Activated CD4-positive, CD25-positive, alpha-beta regulatory T cell treated with anti-CD3 and anti-CD28 coated beads, Interleukin-2, amount 50 U/mL, for 72 hours (primary cell): ENCODE measurements at places on chromosomes 2 and 18.

- DNase-seq, result no peak
Measured at GRCh38 chr18:35179906-35180305, 60.9 kb upstream of the ZNF397 start.

DNA sequence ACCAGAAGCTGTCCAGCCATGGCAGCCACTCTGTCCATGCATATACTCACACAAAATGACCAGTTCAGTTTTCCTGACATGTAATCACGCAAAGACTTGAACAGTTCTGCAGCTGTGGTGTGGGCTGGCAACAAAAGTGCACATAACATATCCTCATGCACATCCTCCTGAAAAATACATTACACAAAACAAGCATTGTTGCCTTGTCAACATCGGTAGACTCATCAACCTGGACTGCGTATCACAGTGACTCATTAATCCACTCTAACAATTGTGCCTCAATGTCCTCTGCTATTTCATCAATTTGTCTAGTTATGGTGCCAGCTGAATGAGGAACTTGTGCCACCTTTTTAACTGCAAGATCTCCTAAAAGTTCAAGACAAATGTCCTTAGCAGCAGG, 19.5 kb downstream of the RBKS start:
- DNase-seq, result no peak

GRCh38 chr2:220002699-220003098, 375.3 kb downstream of the SLC4A3 start:
- no peak for DNase-seq

DNA sequence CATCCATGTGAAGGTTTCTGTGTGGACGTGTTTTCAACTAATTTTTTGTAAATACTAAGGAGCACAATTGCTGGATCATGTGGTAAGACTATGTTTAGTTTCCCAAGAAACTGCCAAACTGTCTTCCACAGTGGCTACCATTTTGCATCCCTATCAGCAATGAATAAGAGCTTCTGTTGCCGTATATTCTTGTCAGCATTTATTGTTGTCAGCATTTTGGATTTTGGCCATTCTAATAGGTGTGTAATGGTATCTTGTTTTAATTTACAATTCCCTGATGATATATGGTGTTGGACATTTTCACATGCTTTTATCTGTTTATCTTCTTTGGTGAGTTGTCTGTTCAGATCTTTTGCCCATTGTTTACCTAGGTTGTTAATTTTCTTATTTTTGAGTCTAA, 34.5 kb downstream of the SCRN3 start:
- DNase-seq, result no peak

DNA sequence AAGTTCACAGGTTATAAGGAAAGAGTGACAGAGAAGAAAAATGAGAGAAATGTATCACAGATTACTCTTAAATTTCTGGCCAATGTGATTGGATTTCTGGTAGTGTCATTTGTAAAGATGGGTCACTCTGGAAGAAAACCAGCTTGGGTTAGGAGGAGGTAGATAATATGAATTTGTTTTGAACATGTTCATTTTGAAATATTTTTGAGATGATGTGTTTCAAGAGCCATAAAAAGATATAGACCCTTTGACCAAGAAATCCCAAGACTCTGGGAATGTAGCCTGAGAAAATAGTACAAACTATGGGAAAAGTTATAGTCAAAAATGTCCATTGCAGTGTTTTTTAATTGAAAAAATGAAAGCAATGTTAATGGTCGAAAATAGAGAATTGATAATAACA, 70.7 kb downstream of the CALCRL start:
- no peak for DNase-seq

DNA sequence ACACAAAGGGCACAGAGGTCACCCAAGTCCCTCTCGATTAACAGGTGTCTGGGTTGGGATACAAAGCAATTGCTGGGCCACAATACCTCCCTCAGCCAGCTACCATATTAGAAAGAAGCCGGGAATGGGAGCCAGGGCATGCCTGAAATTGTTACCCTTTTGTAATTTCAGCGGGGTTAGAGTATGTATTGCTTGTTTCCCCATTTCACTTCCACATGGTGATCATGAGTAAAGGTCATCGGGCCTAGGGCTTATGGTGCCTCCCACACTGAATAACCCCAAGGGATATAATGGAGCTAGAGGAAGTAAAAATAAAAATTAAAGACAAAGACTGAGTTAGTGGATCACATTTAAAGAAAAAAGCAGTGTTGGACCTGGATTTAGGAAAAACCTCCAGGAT, 437.2 kb upstream of the KLHL29 start:
- no peak for DNase-seq

DNA sequence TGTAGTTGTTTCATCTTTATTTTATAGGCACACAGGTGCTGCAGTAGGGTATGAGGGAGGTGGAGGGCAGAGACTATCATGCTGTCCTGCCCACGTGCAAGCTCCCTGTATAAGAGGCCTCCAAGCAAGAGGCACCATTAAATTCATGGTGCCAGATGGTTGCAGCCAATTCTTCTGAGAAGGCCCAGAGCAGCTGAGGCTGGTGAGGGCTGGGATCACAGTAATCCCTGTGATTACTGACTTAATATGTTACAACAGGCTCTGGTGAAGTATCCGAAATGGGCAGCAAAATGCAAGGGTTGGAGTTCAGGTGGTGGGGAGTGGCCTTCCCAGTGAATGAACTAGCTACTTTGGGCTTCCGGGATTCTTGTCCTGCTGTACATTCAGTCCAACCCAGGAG, 191.9 kb upstream of the SMAD2 start:
- DNase-seq, result no peak

DNA sequence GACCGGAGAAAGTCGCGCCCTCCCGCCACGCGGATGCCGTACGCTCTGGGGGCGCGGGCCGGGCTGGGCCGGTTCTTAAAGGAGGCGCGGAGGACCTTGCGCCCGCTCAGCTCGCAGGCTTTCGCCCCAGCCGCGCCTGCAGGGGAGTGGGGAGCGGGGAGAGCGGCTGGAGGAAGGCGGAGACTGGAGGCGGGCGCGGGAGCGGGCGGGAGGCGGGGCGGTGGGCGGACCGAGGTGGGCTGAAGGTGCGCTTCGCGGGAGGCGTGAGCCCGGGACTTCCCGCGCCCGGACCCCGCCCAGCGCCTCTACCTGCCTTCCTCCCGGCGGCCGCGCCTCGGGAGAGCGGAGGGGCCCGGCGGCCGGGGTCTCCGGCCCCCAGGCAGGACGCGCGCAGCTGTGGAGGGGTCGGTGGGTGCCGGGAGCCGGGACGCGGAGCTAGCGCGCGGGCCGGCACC, at the start of gene ADRA2B:
Gene ADRA2B (minus strand): TSS at position 148 of the 455 bp plus-strand sequence. CDS start 422 bp downstream, outside the sequence.
- DNase-seq, result peak; percentile 64

- no peak for DNase-seq
Measured at GRCh38 chr2:218981881-218982585, 3.0 kb downstream of the FEV start.

DNA sequence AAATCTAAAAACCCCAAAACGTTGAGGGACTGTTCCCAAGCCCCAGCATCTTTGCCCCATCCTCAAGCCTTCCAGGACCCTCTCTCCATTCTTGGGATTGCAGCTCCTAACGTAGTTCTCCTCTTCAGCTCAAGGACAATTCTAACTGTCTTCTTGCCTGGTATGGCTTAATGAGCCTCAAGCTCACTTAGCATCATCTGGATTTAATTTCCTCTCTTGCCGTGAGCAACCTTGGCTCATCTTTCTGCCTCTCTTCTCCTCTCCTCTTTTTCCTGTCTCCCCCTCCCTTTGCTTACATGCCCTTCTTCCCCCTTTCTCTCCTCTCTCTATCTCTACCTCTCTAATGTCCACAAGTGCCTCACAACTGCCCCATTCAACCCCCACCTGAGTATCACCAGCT, 44.2 kb downstream of the TACR1 start:
- DNase-seq, result no peak

GRCh38 chr2:62150597-62151305, 45.2 kb upstream of the B3GNT2 start:
- no peak for DNase-seq

GRCh38 chr2:108577099-108577498, 42.8 kb downstream of the LIMS1 start:
- DNase-seq, result no peak

GRCh38 chr2:94875064-94875819, 4.0 kb downstream of the TEKT4 start:
- DNase-seq, result no peak

DNA sequence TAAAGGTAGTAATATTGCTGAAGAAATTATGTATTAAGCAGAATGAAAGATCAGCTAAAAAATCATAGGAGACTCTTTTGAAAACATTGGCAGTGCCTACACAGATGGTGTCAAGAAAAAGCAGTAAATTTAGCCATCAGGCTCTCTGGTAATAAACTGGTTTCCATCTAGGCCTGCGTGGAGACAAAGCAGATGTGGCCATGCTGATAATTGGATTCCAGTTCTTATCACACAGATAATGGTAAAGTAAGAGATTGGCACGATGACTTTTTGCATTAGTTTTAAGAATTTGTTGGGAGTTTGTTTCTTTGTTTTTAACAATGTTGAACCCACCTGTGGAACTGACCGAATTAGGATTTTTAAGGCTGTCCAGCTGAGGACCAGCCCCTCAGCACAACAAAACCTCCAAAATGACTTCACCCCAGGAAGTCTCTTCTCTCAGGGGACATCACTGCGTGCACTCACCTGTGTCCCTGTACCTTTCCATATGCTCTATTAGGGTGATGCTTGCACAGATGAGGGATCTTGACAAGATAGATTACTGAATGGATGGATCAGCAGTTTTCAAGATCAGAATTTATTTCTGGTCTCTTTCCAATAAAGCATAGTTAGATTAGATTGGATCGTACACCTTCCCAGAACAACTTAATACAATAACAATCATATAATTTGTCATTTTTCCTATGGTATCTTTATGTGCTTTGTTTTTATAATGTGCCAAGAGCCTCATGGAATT, 69.1 kb upstream of the DNAJC10 start:
- DNase-seq, result no peak

DNA sequence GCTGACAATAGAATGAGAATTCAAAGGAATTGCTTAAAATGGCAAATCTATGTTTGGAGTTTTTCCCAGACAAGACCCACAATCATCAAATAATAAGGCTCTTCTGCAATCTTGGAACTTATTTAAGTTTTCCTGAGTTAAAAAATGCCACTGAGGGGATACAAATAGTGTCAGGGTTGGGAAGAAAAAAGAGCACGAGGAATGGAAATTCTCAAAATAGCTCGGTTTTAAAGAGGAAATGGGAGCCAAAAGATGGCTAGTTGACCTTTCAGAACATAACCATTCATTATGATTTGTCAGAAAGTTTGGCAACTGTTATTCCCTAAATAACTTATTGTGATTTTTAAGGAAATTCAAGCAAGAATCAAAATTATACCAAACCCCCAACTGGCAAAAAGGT, 127.7 kb downstream of the RAPGEF4 start:
- no peak for DNase-seq

DNA sequence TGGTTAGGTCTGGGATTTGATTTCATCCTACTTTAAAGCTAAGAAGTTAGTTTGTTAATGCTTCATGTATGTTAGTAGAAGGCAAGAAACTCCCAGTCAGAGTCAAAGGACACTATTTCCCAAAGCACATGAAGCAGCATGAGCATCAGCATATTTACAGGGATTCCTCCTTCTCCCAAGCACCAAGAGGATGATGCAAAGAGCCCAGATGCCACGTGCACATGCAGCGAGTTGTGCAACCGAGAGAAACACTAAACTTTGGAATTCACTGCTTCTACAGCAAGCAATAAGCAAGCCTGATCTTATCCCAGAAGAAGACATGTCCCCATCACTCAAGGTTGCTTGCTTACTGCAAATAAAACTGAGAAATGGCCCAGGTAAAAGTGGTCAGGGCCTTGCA, 32.5 kb downstream of the CPO start:
- no peak for DNase-seq

DNA sequence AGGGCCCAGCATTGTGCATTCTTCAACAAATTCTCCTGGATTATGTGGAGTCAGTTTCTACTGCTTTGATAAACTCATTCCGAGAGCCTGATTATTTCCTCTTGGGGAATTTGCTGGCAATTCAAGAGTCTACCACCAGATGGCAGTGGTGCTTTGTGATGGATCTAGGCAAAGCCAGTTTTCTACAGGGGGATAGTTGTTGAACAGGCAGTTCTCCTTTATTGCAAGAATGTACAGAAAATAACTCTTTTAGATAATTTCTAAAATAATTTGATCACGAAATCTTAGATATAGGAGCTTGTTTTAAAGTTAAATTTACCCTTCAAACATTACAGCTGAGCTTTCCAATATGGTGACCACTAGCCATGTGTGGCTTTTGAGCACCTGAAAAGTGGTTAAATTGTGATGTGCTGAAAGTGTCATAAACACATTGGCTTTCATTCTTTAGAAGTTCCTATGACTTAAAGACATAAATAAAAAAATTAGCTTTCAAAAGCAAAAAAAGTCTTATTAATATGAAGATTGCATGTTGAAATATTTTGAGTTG, 66.7 kb upstream of the HAAO start:
- DNase-seq, result peak; percentile 71

- DNase-seq, result no peak
Measured at GRCh38 chr2:40719414-40719813, 267.5 kb upstream of the SLC8A1 start.

DNA sequence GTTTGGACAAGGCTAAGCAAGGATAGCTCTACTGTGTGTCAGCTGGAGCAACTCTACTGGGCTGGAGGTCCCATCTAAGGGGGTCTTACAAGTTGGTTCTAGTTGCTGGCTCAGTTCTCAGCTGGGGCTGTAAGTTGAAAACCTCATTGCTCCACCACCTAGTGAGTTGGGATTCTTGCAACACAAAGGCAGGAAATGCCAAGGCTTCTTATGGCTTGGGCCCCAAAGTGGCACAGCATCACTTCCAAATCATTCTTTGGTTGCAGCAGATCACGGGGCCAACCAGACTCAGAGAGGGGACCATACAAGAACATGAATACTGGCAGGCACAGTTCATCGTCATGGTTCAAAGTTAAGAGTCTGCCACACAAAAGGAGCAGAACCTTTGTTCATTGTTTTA, 332.7 kb downstream of the LRRTM1 start:
- DNase-seq, result no peak

GRCh38 chr2:47741101-47741500, 41.8 kb upstream of the MSH6 start:
- DNase-seq, result no peak

- no peak for DNase-seq
Measured at GRCh38 chr2:28276076-28276618, 116.5 kb upstream of the FOSL2 start.

DNA sequence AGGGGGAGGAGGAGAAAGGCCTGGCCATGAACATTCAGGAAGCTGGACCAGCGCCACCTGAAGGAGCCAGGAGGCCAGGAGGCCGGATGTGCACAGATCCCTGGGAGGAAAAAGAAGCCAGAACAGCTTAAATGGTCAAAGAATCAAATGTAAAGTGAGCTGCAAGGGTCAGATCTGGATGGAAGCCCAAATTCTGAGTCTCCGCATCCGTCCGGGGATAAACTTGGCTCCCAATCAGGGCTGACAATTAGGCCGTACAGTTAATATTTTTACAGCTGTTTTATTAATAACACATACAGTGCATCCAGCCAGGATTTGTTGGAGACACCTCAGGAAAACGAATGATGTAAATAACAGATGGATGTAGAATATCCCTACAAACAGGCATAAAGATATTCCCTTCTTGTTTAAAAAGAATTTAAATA, 495.1 kb upstream of the TCF4 start:
- DNase-seq, result no peak
